ENCODE measurements at places on chromosomes 3 and 15. TPM values are rescaled to one million over a fixed set of nuclear protein-coding genes. Genes with fewer than 3 reads are reported as not detected.

SCAMP5 gene
- 1.6 TPM for total RNA-seq

IQCF5 gene
- total RNA-seq: not detected

TMEM212 gene
- total RNA-seq: not detected

SORD gene
- total RNA-seq: 20.3 TPM

STRIT1 gene
- total RNA-seq: not detected

P2RY13 gene
- total RNA-seq: not detected

SLC2A2 gene
- not detected for total RNA-seq

TM6SF1 gene
- total RNA-seq: 0.83 TPM

MB21D2 gene
- total RNA-seq: 5.1 TPM

SEMA6D gene
- total RNA-seq: 4.4 TPM

COL6A5 gene
- total RNA-seq: not detected

PODXL2 gene
- total RNA-seq: 5.4 TPM

PLSCR5 gene
- not detected for total RNA-seq

ANKRD63 gene
- not detected for total RNA-seq

LINGO1 gene
- total RNA-seq: 0.33 TPM

COL8A1 gene
- total RNA-seq: 133 TPM

SLC9C1 gene
- total RNA-seq: 0.43 TPM

All from smooth muscle cell of the pulmonary artery (primary cell).